Activated T-cell treated with anti-CD3 and anti-CD28 coated beads, Interleukin-2, amount 50 U/mL, for 4 hours (primary cell): ENCODE measurements at places on chromosomes 5 and 9. TPM values are rescaled to one million over a fixed set of nuclear protein-coding genes. Genes with fewer than 3 reads are reported as not detected.

FBP2 gene
- total RNA-seq = not detected

LPAR1 gene
- 0.22 TPM for total RNA-seq

SUSD3 gene
- 9.5 TPM for total RNA-seq

GLT6D1 gene
- not detected for total RNA-seq

SEMA4D gene
- total RNA-seq = 344 TPM

GBGT1 gene
- total RNA-seq = 3.0 TPM

NMUR2 gene
- not detected for total RNA-seq

LHX2 gene
- not detected for total RNA-seq
